ENCODE measurements at places on chromosomes 7 and 10.

GRCh38 chr10:14975672-14976273 is 16.6 kb downstream of the MEIG1 start:
- no peak for DNase-seq

GRCh38 chr7:87127019-87127418 is 25.2 kb upstream of the DMTF1 start:
- DNase-seq: no peak

DNA sequence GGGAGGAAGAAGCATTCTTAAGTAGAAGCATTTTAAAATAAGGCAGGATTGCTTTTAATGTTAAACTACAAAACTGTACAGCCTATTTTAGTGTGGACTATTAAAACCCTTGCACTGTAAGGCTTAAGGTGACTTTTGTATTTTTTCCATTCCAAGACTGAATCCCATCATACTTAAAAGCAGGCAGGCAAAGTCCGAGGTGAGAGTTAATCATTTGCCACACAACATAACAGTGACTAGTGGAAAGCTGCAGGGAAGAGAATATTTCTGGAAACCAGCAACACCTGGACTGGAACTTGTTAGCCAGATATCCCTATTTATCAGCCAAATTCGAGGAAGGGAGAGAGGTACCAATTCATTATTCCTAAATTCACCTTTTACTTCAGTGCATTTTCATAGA is 3.5 kb downstream of the PRR15 start:
- no peak for DNase-seq

DNA sequence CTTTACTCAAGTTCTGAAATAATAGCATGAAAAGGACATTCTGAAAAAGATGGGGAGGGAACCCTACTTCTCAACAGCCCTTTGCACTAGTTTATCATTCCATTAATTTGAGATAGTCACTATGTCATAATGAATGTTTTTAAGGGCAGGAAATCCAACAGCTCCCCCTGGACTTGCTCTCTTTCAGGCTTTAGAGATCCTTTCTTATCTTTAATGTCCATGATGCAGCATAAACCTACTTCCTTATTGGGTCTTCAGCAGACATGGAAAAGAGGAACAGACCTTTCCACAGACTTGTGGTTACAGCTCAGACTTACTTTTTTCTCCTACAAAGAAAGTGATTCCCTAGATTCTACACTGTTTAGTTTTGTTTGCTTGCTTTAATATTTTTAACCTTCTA is 87.3 kb downstream of the IDE start:
- DNase-seq: no peak

DNA sequence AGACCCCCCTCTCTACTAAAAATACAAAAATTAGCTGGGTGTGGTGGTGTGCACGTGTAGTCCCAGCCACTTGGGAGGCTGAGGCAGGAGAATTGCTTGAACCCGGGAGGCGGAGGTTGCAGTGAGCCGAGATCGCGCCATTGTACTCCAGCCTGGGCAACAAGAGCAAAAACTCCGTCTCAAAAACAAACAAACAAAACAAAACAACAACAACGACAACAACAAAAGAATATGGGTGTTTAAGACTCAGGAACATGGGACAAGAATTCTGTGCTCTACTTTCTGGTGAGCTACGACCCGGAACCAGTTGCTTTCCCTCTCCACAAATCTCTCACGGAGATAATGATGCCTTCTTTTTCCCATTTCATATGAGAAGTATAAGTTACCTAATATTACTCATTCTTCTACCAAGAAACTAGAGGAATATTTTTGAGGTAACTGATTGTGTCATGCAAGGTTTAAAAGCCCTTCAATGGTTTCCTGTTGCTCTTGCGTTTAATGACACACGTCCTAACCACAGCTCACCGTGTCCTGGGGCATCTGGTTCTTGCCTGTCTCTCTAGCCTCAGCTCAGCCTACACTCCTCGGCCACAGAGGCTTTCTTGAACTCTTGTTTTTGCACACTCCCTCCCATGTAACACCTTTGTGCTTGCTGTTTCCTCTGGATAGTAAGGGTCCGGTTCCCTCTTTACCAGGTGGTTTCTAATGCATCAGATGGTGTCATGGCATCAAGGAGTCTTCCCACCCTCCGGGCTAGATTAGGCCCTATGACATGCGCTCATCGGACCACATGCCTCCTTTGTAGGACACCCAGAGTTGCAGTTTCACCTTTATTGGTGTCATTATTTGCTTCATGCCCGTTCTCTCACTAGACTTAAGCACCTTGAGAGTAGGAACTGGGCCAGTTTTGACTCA is 67.5 kb downstream of the PFKFB3 start:
- peak; percentile 34 for DNase-seq

- DNase-seq: no peak
Measured at GRCh38 chr7:29065181-29065857, 81.0 kb downstream of the CPVL start.

DNA sequence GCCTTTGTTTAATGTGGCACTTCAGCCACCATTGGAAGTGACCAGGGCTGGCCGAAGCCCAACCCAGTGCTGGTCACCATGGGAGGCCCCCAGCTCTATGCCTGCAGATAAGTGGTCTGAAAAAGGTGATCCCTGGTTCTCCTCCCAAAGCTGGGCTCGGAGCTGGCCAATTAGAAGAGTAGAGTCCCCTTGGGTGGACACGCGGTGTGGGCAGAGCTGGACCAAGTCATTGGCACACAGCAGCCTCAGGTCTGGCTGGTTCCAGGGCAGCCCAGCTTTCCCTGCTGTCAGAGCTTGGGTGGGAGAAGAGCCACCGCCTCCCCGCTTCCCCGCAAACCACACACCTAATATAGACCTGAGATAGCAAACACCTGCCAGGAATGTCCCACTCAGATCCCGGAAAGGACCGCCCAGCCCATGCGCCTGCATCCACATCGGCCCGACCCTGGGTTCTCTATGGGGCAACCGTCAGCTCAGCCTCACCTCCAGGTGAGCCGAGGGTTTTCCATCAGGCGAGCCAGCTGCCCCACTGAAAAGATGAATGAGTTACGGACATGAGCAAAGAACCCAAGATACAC is 84.3 kb downstream of the TCERG1L start:
- no peak for DNase-seq

DNA sequence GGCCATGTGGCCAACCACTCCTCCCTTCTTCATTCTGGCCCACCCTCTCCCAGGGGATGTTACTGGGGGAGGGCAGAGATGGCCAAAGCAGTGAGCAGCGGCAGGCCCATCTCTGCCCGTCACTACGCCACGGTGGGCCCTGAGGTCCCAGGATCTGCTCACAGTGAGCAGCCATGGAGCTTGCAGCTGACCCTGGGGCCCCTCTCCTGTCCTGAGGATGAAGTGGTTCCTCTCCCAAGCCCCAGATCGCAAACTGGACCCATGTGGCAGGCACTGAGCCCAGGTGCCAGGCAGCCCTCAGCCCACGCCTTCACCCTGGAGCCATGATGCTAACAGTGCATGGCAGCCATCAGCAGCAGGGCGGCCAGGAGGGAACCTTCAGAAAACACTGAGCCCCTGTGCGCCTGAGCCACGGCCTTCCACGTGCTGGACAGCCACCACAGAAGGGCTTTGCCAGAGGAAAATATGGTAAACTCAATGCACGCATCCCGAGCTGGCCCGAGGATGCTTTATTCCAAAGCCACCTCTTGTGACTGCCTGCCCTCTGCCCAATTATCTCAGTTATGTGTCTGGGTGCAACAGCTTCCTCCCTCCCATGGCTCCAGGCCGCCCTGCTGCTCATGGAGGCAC is 485.7 kb downstream of the PTPRN2 start:
- no peak for DNase-seq

GRCh38 chr7:111863269-111863668 is 301.0 kb upstream of the IMMP2L start:
- no peak for DNase-seq

DNA sequence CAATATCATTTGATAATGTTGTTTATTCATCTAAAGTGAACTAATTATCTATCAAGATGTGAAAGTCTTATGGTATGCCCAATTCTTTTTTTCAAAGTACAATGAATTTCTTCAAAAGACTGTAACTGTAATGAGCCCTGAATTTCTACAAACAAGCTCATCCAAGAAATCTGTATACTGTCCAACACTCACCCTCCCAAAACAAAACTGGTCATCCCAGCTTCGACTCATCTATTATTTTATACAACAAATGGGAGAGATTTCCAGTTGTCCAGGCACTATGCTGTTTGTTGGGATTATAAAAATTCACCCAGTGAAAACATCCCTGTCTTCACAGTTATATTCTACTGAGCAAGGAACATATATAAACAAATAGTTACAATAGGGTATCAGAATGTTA is 806.9 kb downstream of the TNS3 start:
- no peak for DNase-seq

DNA sequence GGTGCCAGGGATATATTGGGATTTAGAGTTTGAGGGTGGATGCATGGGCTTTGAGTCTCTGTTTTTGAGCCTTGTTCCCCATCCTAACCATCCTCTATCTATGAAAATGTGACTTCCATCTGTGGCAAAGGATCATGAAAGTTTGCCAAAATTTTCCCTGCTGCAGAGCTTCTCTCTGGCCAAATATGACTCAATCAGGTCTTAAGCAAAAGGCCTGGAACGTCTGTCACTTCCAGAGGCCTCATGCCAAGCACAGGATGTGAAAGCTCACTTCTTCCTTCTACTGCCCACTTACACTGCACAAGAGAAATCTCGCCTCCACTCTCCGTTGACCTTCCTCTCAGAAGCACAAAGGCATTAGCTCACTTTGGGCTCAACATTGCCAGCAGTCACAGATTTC is 696.9 kb upstream of the NRP1 start:
- DNase-seq: no peak

- DNase-seq: no peak
Measured at GRCh38 chr7:133804127-133804526, 323.0 kb upstream of the LRGUK start.

DNA sequence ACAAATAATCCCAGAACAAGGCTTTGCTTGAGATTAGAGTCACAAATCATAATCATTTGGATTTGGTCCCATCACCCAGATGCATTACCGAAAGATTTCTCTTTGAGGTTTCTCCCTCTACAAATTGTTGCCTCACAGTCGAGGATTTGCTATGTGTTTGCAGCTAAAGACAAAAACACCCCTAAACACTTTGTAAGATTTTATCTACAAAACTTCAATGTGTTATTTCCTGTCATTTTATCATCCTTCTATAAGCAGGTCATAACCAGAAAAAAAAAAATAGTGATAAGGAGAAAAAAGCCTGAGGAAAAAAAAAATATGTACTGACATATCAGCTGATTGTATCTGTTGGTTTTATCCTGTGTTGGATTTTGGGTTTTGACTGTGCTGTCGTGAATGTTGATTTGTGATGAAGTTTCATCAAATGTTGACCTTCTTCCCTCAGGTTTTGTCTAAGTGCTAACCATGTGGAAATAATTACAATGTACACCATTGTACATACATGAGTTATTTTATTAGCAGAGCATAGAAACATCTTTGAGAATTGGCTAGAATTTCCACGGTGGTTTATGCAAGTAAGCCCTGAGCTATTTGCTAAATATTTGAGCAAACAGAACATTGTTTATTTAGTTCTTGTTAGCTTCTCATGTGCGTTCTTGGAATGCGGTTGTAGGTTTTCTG is 274.4 kb downstream of the NEBL start:
- DNase-seq: no peak

Measured in stimulated activated CD4-positive, alpha-beta T cell treated with anti-CD3 and anti-CD28 coated beads, TNF-alpha, amount 100 ng/mL, for 1 hour (primary cell).